Activated T-helper 2 cell treated with anti-CD3 and anti-CD28 coated beads, Interferon-gamma antibody, Interleukin-2, Interleukin-4, amounts not matched to agents 10 μg/mL and 5 μg/mL and 100 μg/mL, durations not matched to agents 14 hours and 24 hours and 36 hours (primary cell): ENCODE measurements at places on chromosomes 13 and 19.

GRCh38 chr19:42497492-42498168 lies 30.7 kb downstream of the CEACAM1 start:
- DNase-seq: no peak

DNA sequence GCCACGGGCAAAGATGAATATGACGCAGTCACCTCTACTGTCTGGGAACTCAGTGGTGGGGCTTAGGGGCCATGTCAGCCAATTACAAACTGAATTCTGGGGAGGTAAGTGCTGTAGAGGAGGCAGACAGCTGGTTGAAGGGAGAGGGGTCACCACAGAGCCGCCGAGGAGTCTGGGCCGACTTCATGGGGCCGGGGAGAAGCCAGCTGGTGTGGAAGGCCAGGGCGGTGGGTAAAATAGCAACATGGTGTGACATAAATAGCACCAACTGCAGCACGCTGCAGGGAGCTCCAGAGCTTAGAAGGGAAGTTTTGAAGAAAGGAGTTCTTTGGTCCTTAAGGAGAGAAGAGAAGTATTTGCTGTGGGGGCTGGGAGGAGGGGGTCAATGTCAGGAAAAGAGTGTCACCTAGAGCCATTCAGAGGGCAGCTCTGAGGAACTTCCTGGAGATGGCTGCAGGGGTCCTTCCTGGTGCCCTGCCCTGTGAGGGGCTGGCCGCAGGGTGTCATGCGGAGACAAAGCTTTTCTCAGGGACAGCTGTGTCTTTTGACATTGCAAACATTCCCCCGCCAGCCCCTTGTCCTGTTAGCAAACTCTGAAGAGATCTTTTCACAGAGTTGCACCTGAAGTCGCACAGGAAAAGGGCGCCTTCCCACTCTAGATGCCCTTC lies 6.4 kb downstream of the METTL21C start:
- no peak for DNase-seq

GRCh38 chr13:72886272-72887067 lies 104.5 kb downstream of the PIBF1 start:
- no peak for DNase-seq

- DNase-seq: no peak
Measured at GRCh38 chr13:43428545-43429296, 358.1 kb downstream of the ENOX1 start.

DNA sequence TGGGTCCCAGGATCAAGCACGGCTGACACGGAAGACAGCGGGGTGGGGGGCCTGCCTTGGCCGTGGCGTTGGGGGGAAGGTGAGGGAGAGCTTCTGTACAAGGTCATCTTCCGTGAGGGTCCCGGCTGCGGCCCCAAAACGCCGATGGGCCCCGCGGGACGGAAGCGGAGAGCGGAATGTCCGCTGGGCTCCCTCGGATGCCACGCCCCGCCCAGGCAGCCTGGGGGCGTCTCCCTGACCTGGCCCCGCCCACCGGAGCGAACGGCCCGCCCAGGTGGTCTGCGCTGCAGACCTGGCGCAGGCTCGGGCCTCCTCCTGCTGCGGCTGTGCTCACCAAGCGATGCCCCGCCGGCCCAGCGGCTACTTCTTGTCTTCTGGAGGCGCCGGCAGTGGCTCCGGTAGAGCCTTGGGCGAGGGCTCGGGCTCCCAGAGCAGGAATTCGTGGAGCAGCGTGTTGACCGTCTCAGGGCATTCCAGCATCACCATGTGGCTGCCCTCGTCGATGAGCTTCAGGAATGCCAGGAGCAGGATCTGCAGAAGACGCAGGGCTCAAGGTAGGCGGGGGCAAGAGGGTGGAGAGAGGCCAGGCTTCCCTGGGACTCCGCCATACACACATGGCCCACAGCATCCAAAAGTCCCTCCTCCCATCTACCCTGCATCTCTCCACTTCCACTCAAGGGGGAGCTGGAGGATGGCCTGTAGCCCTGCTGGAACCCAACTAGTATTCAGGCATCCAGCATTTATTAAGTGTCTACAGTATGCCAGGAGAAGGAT lies 10.7 kb downstream of the ABHD8 start:
- DNase-seq: peak; percentile 74

GRCh38 chr13:113671066-113672001 lies 4.3 kb downstream of the GRK1 start:
- DNase-seq: no peak

DNA sequence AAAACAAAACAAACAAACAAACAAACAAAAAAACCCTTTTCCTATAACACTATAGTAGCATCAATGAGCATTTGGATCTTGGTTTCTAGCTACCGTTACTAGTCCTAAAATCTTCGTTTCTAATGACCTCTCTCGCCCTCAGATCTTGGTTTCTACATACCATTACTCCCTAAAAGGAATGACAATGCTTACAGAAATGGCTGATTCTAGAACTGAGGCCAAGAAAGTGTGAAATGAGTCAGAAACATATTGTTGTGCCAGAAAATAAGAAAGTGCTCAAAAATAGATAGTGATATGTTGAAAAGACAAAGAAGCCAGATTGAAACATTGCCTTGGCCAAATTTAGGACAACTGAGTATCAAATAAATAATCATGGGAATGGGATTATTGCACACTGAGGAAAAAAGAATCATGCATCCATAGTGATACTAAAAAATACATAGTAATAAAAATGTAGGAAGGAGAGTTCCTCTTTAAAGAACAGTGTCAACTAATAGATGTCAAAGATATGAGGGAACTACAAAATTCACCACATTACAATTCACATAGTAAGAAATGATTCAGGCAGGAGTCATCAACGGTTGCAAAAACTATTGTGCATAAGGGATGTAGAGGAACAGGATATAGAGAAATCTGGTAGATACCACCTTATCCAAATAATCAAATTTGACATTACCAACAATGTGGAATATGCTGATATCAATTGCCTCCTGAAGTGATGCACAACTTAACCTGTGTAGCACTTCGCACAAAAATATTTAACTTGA lies 386.6 kb downstream of the DIAPH3 start:
- DNase-seq: no peak

DNA sequence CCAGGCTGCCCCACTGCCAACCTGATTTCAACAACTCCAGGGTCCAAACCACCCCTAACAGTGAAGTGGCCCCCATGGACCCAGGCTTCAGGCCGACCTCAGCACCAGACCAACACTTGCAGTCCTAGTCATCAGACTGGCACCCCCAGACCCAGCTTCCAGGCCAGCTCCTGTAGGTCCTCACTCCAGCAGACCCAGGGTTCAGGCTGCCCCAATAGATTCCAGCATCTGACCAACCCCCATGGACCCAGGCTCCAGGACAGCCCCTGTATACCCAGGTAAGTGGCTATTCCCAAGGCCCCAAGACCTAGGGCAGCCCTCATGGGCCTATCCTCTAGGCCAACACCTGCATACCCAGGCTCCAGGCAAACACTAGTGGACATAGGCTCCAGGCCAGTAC lies 193.8 kb upstream of the OBI1 start:
- no peak for DNase-seq

- DNase-seq: no peak
Measured at GRCh38 chr19:49337267-49338022, 2.2 kb downstream of the CD37 start.
